Ovary (tissue), 10 donors: ENCODE measurements at places on chromosomes 6 and 20. TPM values are rescaled to one million over a fixed set of nuclear protein-coding genes. Genes with fewer than 3 reads are reported as not detected.

DNA sequence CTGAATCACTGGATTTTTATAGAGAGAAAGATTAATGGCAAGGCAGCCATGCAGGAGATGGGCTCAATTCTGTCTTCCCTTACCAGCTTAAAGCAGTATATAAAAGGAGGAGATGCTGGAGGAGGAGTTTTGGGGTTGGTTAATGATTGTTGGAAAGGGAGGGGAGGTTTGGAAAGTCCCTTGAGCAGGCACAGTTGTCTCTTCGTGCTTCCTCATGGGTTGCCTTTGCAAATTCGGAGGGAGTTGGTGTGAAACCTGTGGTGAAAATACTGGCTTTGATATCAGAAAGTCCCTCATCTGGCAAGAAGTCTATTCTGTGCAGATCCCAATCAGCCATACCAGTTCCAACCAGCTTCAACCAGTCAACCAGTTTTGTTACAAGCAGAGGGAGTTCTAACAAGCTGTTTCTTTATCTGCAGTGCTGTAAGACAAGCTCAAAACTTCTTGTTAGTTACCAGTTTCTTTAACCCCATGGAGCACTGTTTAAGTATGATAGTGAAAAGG is 107.0 kb downstream of the HIVEP1 start:
- DNase-seq: no peak

DNA sequence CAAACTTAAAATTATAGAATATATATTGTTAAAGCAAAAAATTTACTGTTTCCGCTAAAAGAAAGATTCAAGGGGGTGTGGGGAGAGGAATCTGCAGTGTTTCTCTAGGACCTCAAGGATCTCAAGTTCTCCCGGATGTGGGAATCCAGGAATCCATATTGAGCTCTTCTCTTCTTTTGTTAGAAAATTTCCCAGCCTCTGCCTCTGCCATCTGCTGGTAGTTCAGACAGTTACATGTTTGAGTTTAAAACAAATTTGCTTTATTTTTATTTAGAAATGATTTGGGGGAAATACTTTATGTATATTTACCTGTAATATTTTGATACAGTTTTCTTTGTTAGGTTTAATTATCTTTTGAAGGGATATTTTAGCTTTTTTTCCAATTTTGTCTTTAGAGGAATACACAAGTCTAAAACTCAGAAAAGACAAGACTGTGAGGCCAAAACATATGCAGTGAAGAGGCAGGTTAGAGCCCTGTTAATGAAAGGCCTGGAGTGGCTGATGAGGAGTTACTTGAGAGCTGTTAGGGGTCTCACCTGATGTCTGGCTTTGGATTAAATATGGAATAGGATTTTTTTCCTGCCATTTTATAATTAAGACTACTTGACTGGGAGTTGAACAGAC is 268.8 kb downstream of the ARID1B start:
- DNase-seq: no peak

GRCh38 chr6:75850026-75850833 is 101.2 kb downstream of the MYO6 start:
- DNase-seq: no peak

DNA sequence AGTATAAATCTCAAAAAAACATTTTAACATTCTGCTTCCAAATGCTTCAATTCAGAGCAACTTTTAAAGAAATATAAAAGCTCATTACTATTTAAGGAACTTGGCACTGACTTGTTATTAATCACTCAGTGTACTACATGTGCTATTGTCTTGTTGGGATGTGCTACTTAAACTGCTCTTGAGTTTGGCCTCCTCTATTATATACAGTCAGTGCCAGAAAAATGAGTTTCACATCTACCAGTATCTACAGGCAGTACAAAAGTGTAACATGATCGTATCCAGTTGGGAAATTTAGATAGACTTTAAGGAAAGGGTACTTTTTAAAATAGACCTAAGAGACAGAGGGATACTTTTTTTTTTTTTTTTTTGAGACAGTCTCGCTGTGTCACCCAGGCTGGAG is 627.3 kb upstream of the SLC35B3 start:
- no peak for DNase-seq

DNA sequence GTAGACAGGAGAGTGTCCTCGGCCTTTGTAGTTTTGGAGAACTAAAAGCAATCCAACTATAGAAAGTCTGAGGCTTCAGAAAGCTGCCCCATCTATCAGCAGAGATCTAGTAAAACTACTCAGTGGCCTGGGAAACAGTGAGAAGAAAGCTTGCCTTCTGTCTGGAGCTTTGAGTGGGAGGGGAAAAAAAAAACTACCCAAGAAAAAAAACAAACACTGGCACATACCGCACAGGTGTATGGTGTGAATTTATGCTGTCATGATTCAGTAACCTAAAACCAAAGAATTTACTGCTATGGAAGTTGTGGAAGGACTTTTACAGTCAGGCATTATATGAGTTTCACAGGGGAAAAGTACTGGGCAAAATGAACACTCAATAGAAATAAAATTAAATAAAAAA is 280.5 kb downstream of the ADGRB3 start:
- no peak for DNase-seq

GRCh38 chr6:55567558-55567957 is 11.4 kb downstream of the HMGCLL1 start:
- DNase-seq: no peak

- no peak for DNase-seq
Measured at GRCh38 chr6:150325066-150325772, 43.6 kb upstream of the IYD start.

DNA sequence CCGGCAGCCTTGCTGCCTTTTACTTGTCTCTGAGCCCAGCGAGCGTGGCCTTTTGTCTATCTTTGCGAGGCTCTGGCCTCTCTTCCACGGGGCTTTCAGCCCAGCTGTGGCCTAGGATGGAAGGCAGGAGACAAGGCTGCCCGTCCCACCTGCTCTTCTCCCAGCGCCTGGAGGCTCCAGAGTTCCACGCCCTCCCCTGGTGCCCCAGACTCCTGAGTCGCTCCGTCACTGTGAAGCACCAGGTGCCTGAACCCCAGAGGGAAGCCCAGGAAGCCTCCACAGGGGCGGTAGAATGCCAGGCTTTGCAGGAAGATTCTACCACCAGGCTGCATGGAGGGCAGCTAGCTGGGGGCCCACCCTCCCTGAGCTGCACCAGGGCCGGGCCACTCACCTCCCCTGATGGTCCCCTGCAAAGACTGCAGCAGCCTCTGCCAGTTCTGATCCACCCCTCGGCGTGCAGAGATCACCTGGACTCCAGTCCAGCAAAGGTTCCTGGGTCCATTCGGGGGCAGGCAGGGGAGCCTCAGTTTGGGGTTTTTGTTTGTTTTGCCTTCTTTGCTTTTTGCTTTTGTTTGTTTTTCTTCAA is 384.6 kb downstream of the CDH4 start:
- DNase-seq: no peak

GRCh38 chr20:51447765-51448148 is 94.8 kb downstream of the NFATC2 start:
- DNase-seq: no peak

GRCh38 chr6:109925075-109925474 is 53.0 kb upstream of the GPR6 start:
- no peak for DNase-seq

DNA sequence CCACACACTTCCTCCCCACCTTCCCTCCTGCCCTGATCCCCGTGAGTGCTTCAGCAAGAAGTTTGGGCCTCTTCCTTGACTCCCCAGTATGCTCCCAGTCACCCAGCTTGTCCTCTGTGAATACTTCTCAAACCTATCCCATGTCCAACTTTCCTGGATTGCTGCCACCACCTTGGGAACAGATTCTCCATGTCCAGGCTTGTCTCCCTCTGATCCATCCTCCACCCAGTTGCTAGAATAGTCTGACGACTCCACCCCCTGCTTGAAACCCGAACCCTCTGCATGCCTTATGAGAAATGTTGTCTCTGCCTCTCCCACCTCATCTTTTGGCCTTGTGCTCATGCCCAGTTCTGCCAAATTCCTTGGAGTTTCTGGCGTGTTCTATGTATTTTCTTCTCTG is 108.0 kb downstream of the PPP1R14C start:
- DNase-seq: no peak

The ZNF831 gene
- 0.10 TPM for total RNA-seq

The MMS22L gene
- 9.8 TPM for total RNA-seq

The WTAP gene
- 89.1 TPM for total RNA-seq

The ADGRB3 gene
- total RNA-seq: 3.0 TPM
